ENCODE measurements at places on chromosomes 7 and 10. TPM values are rescaled to one million over a fixed set of nuclear protein-coding genes. Genes with fewer than 3 reads are reported as not detected.

The CTAGE6 gene
- total RNA-seq, result 0.08 TPM

- peak; percentile 81 for DNase-seq
Measured at GRCh38 chr10:689452-690371, at the start of gene DIP2C. Gene DIP2C (minus strand): TSS chr10:689668. CDS start chr10:689578, 90 bp downstream.

The TMEM176A gene
- total RNA-seq, result not detected

DNA sequence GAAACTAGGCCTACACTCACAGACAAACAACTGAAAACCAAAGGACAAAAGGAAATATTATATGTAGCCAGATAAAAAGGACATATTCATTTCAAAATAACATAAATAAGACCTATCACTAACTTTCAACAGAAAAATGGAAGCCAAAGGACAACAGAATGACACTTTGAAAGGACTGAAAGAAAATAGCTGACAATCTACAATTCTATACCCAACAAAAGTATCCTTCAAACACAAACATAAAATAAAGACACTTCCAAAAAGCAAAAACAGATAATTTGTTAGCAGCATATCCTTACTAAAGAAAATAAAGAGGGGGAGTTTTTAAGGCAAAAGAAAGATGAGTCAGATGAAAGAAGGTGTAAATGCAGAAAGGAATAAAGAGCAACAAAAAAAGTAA is 7.9 kb upstream of the ZNF746 start:
- DNase-seq, result no peak

The PNLIP gene
- not detected for total RNA-seq

DNA sequence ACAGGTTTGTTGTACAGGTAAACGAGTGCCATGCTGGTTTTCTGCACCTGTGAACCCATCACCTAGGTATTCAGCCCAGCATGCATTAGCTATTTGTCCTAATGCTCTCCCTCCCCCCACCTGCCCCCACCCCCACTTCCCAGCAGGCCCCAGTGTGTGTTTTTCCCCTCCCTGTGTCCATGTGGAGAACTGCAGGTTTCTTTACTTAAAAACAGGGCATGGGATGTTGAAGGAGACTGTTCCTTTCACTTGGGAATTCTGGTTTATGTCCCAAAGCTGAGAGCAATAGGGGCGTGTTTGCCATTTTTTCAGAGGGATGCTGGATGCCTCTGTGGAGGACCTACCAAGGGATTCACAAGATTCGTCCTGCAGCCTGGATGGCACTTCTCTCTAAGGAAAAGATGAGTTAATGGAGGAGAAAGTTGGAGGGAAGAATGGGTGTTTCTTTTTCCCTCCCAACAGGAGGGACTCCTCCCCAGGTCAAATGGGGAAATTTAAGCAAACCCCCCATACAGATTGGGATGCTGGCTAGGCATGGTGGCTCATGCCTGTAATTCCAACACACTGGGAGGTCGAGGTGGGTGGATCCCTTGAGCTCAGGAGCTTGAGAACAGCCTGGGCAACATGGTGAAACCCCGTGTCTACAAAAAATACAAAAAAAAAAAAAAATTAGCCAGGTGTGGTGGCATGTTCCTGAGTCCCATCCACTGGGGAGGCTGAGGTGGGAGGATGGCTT is 136.0 kb downstream of the GALNT17 start:
- DNase-seq, result no peak

GRCh38 chr7:22654831-22655230 is 72.2 kb upstream of the IL6 start:
- DNase-seq, result no peak

DNA sequence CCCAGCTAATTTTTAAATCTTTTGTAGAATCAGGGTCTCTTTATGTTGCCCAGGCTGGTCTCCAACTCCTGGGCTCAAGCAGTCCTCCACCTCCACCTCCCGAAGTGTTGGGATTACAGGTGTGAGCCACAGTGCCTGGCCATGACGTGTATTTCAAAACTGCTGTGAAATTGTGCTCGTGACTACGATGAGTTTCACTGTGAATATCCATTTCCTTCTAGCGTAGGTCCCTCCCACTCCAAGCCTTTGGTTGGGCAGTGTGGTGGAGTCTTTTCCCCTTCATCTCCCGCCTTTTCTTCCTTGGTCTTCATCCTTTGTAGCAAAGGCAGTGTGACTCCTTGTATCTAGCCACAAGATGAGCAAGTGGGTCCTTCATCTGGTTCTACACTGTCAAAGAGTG is 56.2 kb downstream of the CUL1 start:
- DNase-seq, result no peak

- DNase-seq, result no peak
Measured at GRCh38 chr7:27174874-27175625, 930 bp upstream of the HOXA10 start.

DNA sequence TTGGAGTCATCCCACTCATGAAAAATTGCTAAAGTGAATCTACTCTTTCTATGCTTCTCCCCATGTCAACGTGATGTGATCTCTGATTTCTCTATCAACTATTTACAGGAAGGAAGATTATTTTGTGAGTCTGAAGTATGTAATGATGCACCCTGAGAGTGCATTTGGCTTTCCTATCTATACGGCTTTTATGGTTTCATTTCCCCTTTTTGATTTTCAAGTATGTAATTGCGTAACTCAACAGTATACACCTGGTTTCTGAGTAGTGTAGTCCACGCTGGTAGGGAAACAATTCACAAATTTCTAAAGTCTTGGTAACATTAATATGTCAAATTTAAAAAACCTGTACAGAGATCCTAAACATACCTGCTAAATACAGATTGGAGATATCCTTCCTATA is 194.7 kb upstream of the SEMA3A start:
- no peak for DNase-seq

The HOXA3 gene
- total RNA-seq, result 1.7 TPM

GRCh38 chr10:28001353-28001752 is 2.5 kb upstream of the ODAD2 start:
- no peak for DNase-seq

DNA sequence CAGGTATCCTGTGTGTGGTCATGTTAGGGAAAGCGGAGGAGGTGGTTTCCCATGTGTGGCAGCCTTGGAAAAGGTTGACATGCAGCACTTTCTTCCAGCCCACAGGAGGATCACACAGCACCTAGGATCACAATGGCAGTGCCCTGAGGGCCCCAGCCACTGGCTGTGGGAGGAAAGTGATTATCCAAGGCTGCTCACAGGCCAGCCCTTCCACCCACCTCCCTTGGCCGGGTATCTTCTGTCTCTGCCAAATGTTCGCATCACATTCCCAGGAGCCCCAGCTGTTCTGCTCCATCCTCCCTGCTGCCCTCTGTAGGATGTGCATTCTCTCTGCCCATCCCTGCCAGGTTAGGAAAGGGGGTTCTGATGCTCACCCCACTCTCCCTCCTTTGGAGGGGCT is 2.5 kb upstream of the MLXIPL start:
- DNase-seq, result peak; percentile 77

DNA sequence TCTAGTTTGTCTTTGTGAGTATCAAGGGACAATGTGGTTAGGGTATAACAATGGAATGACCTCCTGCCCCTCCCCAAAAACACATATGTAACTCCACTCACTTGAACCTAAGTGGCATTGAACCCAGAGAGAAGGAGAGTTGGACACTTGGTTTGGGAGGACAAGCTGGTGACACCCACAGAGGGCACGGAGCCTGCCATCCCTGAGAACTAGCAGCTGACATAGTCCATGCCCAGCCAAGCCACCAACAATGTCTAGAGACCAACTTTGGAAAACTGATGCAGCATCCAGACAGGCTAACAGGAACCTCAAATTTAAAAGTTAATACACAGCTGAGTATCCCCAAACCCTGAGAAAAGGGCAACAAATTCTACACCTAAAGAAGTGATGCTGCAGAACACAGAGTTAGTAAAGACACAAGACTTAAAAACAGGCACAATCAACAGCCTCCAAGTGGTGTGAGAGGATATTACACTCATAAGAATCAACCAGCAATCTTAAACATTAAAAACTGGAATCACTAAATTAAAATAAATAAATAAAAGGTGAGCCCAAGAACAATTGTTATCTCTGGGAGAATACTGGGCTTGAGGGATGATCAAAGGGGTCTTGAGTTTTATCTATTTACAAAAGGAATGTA is 27.2 kb downstream of the NUDCD3 start:
- peak; percentile 80 for DNase-seq

The ADAMTS14 gene
- total RNA-seq, result 7.5 TPM

The IGFBP3 gene
- 207 TPM for total RNA-seq

DNA sequence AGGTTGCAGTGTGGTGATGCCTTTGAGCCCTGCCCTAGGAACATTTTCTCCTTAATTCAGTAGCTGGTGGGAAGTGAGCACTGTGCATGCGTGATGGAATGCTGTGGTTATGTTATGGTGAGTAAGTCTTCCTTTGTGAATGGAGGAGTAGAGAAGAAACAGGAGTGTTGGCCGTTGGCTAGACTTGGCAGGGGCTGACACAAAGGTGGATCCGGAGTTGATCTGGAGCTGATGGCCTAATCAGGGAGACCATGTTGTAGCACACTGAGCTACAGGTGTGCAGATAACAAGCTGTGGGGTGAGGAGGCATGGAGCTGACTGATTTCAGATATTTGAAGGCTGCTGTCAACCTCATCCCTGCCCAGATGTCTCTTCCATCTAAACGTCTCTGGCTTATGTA is 122.3 kb downstream of the CNNM2 start:
- peak; percentile 32 for DNase-seq

- DNase-seq, result peak; percentile 17
Measured at GRCh38 chr10:121741248-121741792, 143.1 kb upstream of the FGFR2 start.

Measured in myocyte (in vitro differentiated cells).